DND-41 (cell line): ENCODE measurements at places on chromosomes 1 and 21.
A peak's percentile ranks its signal among the peaks of the same experiment; 100 is the strongest.

- no peak for DNase-seq
These were observed 1.4 kb upstream of the TNR start for GRCh38 chr1:175744833-175745232.

GRCh38 chr1:18241891-18242290 lies 134.3 kb downstream of the IGSF21 start:
- DNase-seq: no peak

DNA sequence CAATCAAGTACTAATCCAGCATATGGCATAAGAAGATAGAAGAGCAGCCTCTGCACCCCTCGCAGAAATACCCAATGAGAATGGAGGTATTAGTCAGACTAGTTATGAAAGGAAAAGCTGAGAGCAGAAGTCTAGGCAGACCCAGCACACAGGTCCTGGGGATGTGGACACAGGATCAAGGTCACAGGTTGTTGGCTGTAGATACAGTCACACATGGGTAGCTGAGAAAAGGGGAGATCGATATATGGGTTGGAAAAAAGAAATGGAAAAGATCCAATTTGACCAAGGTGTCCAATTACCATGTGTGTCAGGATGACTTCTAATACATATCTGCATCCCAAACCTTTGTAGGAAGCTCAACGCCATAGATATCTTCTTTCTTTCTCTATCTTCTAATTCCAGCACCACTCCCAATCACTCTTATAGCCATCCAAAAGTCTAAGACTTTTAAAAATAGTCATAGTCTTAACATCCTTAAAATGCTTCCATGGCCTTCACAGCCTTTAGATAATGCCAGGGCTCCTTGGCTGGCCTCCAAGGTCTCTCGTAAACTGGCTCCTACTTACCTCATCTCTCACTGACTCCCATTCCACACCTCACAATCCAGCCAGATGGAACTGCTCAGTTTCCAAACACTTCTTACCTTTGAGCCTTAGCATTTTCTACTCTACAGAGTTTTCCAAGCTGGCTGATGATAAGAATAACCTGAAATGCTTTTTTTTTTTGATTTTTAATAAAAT lies 8.3 kb upstream of the ZC3H11B start:
- no peak for DNase-seq

DNA sequence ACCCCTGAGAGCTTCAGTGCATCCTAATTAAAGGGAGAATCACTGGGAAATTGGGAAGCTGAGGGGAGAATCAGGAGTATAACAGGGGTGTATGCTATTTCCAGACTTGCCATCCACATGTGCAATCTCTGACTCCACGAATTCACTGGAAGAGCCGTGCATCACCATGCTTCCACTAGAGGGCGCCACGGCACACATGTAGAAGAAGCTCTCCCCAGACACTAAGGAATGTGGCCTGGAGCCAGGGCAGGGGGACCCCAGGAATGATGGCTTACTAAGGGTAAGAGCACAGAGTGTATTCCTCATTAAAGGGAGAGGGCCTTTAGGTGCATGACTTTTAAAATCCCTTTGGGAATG lies 81.5 kb downstream of the ABCA4 start:
- DNase-seq: peak; percentile 73

DNA sequence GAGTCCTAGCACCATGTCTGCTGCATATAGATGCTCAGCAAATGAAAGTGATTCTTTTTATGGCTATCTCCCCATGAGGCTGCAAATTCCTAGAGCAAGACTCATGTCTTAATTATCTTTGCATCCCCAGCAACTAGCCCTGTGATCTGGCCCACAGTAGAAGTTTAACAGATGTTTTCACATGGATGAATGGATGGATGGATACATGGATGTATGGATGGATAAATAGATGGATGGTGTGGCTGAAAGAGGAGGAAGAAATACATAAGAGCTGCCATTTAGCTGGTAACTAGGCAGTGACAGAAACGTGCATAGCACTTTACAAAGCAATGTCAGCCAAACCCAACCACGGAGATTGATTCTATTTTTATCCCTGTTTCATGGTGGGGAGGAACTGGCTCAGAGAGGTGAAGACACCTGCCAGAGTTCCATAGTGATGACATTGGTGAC lies 32.7 kb upstream of the ZBTB40 start:
- no peak for DNase-seq

GRCh38 chr1:184387476-184388318 lies 868 bp downstream of the C1orf21 start:
- DNase-seq: peak; percentile 61

DNA sequence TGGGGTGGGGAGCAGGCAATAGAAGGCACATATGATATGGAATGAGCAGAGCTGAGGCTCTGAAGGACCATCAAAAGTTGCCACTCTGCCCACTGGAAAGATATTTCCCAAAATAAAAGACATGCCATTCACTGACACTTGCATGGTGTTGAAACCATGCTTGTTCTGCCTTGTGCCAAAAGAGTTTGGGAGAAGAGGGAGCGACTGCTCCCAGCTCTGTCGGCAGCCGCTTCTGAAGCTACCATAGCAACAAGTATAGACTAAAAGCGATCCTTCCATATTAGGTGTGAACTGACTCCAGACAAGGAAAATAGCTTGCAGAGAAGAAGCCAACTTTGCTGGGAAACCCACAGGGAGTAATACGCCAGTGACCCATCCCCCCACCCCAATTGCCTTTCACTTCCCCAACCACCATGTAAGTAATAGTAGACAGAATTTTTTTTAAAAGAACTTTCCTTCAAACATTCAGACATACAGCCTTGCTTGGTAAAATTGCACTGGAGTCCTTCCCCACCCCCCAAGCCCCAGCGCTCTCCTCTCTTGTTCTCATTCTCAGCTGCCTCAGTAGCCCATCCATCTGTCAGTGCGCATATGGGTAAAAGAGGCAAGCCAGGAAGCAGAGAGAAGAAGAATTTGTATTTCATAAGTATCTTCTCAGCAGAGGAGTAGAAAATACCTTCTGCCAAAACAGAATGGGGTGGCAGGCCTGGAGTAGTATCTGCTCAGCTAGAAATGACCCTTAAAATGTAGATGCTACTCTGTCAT lies 263.7 kb downstream of the OMA1 start:
- DNase-seq: no peak

GRCh38 chr1:40058453-40059337 lies 18.2 kb downstream of the CAP1 start:
- DNase-seq: no peak

DNA sequence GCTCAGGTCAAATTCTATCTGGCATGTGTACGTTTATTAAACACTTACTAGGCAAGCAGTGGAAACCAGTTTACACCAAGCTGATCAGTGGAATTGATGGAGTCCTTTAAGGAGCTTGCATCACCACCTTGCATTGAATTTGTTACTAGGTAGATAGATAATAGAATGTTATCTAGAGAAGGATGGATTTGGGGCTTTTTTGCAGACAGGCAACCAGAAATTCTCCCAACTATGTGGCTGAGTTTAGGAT lies 44.9 kb downstream of the HHAT start:
- DNase-seq: no peak

GRCh38 chr21:32297449-32297848 lies 1.2 kb upstream of the MRAP start:
- no peak for DNase-seq

DNA sequence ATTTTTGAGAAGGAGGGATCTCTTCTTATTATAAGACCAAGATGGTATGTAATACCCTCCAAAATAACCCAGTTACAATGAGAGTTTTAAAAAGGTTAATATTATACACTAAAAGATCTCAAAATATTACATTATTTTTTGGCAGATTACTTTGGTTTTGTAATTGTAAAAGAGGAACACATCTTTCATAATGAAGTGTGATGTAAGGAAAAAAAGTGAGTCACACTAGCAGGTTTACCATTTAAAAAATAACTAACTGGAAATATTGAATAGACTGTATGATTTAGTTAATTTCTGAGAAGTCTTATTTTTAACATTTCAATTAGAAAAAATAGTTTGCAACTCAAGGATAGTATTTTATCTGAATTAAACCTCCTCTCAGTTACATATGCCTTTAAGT lies 1.1 kb downstream of the F5 start:
- DNase-seq: no peak
